ENCODE measurements at places on chromosomes 11 and 22.

DNA sequence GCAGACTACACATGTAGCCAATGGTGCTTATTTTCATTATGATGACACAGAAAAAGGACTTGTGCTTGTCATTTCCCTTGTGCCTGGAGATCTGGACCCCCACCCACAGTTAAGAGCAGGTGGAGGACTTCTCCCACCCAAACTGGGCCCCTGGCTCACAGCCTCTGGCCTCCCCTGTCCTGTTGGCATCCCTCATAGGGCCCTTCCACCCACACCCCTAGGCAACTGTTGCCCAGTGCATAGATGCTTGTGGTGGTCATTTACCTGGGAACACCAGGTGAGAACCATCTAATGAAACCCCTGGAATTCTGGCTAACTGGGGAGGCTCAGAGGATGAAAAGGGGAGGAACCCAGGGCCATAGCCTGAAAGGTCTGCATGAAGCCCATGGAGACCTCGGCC is 355.9 kb downstream of the BUD13 start:
- DNase-seq = no peak

- no peak for DNase-seq
Observed at GRCh38 chr11:23138761-23139160, 278.5 kb upstream of the CCDC179 start.

DNA sequence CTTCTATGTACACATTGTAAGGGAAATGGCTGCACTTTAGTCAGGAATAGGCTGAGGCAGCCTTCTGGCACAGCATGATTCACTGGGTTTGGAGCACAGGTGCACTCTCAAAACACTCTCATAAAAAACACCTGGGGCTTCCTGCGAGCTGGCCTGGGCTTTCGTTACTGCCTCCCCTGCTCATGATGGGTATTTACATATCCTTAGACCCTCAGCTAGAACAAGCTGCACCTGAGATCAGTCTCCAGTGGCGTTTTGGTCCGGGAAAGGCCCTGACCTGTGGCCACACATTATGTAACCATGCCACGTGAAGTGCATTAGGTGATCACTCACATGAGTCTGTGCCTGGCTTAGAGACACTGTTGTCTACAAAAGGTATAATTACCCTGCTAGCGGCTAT is 321.7 kb downstream of the TMEM135 start:
- DNase-seq = no peak

DNA sequence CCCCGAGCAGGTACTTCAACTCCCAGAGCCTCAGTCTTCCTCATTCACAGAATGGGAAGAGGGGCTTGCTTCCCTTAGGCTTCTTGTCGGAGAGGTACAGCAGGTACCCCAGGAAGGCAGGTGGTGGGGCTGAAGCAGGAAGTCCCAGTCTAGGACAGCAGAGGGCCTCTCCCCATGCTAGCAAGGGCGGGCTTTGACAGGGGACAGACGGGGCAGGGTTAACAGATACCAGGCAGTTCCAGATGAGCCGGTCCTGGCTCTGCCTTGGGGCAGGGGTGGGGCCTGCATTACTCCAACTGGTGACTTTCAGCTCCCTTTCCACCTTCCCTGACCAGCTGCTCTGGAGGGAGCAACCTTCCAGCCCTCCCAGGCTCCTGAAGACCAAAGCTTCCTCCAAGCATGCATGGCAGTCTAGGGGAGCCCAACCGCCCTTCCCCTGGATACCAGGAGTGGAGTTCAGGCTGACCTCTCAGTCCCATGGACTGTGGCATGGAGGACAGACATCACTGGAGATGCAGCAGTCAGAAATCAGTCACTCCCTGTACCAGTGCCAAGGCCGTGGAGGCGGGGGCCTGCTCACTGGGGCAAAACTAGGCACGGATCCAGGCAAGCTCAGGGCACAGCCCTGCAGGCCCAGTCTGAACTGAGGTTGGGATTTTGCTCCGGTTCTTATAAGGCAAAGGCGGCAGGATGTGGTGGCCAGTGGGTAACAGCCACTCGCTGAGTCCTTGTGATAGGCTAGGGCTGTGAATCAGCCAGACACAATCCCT is 60.5 kb downstream of the NAT10 start:
- DNase-seq = no peak

- DNase-seq = no peak
Observed at GRCh38 chr22:29275167-29275566, 7.1 kb downstream of the EWSR1 start.

GRCh38 chr11:28009388-28009787 is 98.6 kb downstream of the KIF18A start:
- no peak for DNase-seq

DNA sequence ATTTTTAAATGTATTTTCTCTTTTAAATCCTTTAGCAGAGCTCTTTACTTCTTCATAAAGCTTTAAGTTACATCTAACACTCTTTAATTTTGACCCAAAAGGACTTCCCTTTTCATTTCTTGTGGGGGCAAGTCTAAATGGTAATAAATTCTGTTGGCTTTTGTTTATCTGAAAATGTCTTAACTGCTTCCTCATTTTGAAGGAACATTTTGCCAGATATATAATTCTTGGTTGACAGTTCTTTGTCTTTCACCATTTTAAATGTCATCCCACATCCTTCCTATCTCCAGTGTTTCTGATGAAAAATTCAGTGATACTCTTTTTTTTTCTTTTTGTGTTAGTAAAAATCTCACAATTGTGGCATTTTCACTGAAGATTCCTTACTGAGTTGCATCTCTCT is 44.7 kb upstream of the ZBTB44 start:
- no peak for DNase-seq

- DNase-seq = no peak
Observed at GRCh38 chr11:108593923-108594434, 411 bp upstream of the EXPH5 start.

DNA sequence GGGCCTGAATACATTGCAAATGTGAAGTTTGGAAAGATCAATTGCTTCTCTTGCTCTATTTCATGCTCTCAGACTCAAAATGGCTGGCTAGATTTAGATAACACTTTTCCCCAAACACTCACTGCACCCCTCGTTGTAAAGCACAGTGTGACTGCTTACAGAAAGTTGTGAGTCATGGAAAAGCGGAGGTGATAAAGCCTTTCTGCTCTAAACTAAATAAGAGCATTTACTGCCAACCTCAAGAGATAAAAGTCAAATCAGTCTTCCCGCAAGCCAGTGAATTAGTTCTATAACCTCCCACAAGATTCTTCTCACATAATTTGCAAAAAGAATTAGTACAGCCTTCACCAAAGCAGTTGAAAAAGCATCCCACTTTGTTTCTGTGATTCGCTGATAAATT is 168.7 kb downstream of the WT1 start:
- no peak for DNase-seq

Data from activated CD4-positive, alpha-beta T cell treated with anti-CD3 and anti-CD28 coated beads, Interleukin-2, amount 50 U/mL, for 1 hour (primary cell).